ENCODE measurements at places on chromosomes 16 and 17. TPM values are rescaled to one million over a fixed set of nuclear protein-coding genes. Genes with fewer than 3 reads are reported as not detected.

Gene ACD
- 21.9 TPM for total RNA-seq

Gene ATAD5
- 1.6 TPM for total RNA-seq

Gene ZNF286A
- total RNA-seq = 19.9 TPM

Gene PLLP
- total RNA-seq = 2.6 TPM

Gene UBFD1
- 43.8 TPM for total RNA-seq

Gene ABCA6
- total RNA-seq = 31.6 TPM

Gene ANKS4B
- total RNA-seq = not detected

Gene KRT9
- not detected for total RNA-seq

DNA sequence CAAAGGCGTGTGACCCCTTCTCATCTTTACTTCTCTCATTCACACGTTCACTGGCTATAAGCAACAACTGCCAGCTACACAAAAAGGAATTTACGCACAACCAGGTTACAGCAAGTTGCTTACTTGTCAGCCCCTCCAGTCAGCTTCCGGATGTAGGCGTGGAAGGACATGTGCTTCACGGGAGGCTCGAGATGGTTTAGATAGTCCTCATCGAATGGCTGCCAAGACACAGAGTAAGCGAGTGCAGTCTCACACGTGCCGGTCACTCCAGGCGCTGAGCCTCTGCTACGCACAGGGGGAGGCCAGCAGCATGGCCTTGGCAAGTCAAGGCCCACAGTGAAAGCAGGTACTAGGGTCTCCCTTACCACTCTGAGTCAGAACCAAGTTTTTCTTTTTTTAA lies 28.3 kb downstream of the NPLOC4 start:
- no peaks in the 10 kb centered on the region for H3K36me3 ChIP-seq
- H3K4me3 ChIP-seq = no peak overlapping the region
- H3K27me3 ChIP-seq = no peaks in the 10 kb centered on the region
- no peak overlapping the region for H3K27ac ChIP-seq
- no peak for DNase-seq

DNA sequence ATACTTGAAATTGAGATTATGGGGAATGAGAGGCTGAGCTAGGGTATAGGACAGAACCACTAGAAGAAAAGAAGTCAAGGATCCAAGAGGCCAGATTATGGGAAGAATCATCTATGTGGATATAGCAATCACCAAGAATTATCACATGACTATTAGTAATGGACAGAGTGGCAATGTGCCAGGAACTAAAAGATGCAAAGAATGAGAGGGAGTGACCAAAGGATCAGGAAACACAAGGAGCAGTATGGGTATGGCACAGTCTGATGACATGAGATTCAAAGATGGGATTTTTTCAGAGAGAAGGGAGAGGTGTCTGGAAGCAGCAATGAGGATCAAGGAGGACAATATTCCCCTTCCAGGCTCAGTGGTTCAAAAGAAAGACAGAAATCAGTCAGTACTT lies 212.2 kb downstream of the AATF start:
- no peak overlapping the region for H3K4me3 ChIP-seq
- no peaks in the 10 kb centered on the region for H3K27me3 ChIP-seq
- DNase-seq = no peak
- H3K4me1 ChIP-seq = no peaks in the 10 kb centered on the region
- H3K36me3 ChIP-seq = no peaks in the 10 kb centered on the region
- H3K27ac ChIP-seq = no peak overlapping the region

- no peaks in the 10 kb centered on the region for H3K36me3 ChIP-seq
- no peaks in the 10 kb centered on the region for H3K4me1 ChIP-seq
These were observed 17.9 kb upstream of the CBX4 start for GRCh38 chr17:79857095-79857494.

GRCh38 chr17:4900231-4901107 lies 1.1 kb downstream of the C17orf107 start:
- H3K4me1 ChIP-seq = no peaks in the 10 kb centered on the region
- no peak overlapping the region for H3K27ac ChIP-seq
- no peaks in the 10 kb centered on the region for H3K36me3 ChIP-seq

- peaks cover 9% of the 10 kb centered on the region for H3K4me1 ChIP-seq
- H3K27me3 ChIP-seq = no peaks in the 10 kb centered on the region
- H3K36me3 ChIP-seq = no peaks in the 10 kb centered on the region
- DNase-seq = peak; percentile 70
- H3K27ac ChIP-seq = no peak overlapping the region
- H3K4me3 ChIP-seq = no peak overlapping the region
These were observed 36.6 kb downstream of the ANKRD11 start for GRCh38 chr16:89453501-89454321.

- peaks cover under 1% of the 10 kb centered on the region for H3K4me1 ChIP-seq
- peak; percentile 38 for DNase-seq
- H3K4me3 ChIP-seq = no peak overlapping the region
- no peaks in the 10 kb centered on the region for H3K36me3 ChIP-seq
These were observed 35.2 kb downstream of the TBX4 start for GRCh38 chr17:61487161-61487988.

DNA sequence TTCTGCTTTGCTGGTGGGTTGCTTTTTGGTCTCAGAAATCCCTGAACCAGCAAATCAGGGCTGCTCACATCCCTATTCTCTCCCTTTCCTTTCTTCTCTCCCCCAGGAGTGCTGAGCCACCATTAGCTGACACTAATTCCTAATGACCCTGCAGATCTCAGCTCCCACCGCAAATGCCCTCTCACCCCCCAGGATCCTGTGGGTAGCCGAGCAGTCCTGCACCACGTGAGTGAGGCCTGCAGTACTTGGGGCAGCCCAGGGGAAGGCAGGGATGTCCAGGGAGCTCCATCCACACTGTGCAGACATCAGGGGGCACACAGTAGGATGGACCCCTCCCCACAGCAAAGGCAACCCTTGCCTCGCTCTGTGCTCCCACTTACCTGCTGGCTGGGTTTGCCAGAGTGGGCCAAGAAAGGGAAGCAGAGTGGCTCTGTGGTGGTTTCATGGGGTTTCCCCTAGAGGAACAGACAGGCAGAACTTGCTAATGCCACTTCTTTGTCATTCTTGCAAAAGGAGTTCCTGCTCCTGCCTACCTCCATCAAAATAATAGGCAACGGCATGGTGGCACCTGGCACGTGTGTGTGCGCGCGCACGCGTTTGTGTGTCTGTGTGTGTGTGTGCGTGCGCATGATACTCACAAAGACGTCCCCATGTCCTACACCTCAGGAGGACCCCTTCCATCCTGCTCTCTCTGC lies 135.6 kb downstream of the GAS7 start:
- no peaks in the 10 kb centered on the region for H3K4me1 ChIP-seq
- DNase-seq = peak; percentile 66
- no peaks in the 10 kb centered on the region for H3K27me3 ChIP-seq
- H3K4me3 ChIP-seq = no peak overlapping the region
- no peak overlapping the region for H3K27ac ChIP-seq

DNA sequence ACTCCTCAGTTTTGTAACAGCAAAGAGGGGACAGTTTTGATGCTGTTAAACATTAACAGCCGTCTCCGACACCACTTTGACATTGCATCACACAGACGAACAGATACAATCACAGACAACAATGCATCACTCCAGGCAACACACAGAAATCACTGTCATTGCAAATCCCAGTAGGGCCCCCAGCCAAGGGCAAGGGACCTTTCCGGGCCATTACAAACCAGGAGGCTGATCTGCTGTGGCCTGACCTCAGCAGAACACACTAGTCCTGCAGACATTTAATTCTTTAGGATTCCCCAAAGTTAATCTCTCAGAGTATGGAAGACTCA lies 136.2 kb upstream of the RCVRN start:
- no peak for DNase-seq
- H3K27ac ChIP-seq = no peak overlapping the region
- H3K4me1 ChIP-seq = no peaks in the 10 kb centered on the region

DNA sequence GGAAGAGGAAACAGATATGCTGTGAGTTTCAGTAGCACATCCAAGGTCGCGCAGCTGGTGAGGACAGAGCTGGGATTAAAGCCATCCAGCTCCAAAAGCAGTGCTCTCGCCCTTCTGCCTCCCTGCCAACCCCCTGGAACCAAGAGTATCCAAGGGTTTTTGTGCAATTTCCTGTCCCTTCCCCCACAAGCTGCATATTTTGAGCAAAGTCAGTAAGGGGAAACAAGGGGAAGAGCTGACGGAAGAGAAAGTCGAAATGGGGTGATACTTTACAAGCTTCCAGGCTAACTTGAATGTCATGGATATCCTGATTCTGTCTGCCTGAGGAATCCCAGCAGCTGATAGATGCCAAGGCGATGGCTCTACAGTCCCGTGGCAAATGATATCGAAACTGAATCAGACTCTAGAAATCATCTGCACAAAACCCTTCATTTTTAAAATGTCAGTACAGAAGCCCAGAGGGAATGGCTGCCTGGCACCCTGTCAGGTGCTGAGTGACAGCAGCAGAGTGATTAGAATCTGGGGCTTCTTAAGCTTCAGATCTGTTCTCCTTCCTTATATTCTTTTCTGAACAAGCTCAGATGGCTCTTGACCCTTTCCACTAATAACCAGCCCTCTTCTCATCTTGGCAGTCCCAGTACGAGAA lies 42.9 kb upstream of the TEKT3 start:
- no peaks in the 10 kb centered on the region for H3K27me3 ChIP-seq
- H3K4me3 ChIP-seq = peak overlapping the region; percentile 69
- H3K4me1 ChIP-seq = no peaks in the 10 kb centered on the region
- no peaks in the 10 kb centered on the region for H3K36me3 ChIP-seq
- DNase-seq = peak; percentile 81

GRCh38 chr17:40474419-40475002 lies 26.9 kb downstream of the TNS4 start:
- DNase-seq = no peak
- no peaks in the 10 kb centered on the region for H3K4me1 ChIP-seq
- no peak overlapping the region for H3K27ac ChIP-seq
- no peak overlapping the region for H3K4me3 ChIP-seq

DNA sequence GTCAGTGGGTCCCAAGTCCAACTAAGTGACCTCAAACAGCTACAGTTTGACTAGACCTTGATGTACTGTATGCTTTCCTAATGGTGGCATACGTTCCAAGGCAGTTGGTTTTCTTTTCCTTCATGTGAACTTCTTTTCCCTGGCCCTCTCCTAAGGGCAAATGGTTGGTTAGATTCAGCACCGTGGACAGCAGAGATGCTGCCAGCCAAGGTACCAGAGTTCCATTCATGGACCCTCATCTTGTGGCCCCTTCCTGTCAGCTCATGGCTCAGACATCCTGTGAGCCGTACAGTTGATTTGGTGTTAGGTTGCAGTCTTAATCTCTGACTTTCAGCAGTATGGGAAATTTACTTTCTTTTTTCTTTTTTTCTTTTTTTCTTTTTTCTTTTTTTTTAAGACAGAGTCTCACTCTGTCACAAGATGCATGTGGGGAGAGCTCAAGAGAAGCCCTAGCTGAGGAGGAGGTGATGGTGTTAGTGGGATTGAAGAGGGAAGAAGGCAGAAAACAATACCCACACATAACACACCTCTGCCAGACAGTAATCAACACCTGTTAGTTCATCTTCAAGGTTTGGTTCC lies 122.4 kb downstream of the USP31 start:
- no peak for DNase-seq
- H3K27ac ChIP-seq = no peak overlapping the region
- no peaks in the 10 kb centered on the region for H3K4me1 ChIP-seq
- H3K27me3 ChIP-seq = no peaks in the 10 kb centered on the region

- DNase-seq = no peak
- H3K4me1 ChIP-seq = no peaks in the 10 kb centered on the region
- no peaks in the 10 kb centered on the region for H3K36me3 ChIP-seq
- no peak overlapping the region for H3K27ac ChIP-seq
- H3K27me3 ChIP-seq = no peaks in the 10 kb centered on the region
These were observed 15.1 kb upstream of the BBS2 start for GRCh38 chr16:56534847-56535383.

GRCh38 chr17:70098030-70098429 lies 23.0 kb downstream of the KCNJ16 start:
- H3K27me3 ChIP-seq = no peaks in the 10 kb centered on the region
- H3K36me3 ChIP-seq = no peaks in the 10 kb centered on the region
- no peak for DNase-seq
- no peak overlapping the region for H3K27ac ChIP-seq

DNA sequence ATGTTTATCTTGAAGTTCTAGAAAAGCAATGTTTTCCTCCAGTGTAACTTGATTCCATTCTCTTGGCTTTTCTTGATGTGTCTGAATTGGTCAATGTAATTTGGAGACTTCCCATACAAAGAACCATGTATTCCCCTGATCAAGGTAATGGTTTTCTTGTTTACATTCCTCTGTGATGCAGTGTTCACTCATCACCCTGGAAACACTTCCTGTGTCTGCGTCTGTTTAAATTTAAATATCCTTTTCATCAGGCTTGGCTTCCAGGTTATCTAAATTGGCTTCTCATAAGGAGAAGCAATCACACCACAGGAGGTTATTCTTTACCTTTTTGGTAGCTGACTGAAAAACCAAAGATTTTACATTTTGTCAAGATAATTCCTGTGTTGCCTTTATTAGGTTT lies 237.3 kb upstream of the WSCD1 start:
- H3K36me3 ChIP-seq = no peaks in the 10 kb centered on the region
- H3K4me3 ChIP-seq = no peak overlapping the region
- H3K27ac ChIP-seq = no peak overlapping the region

DNA sequence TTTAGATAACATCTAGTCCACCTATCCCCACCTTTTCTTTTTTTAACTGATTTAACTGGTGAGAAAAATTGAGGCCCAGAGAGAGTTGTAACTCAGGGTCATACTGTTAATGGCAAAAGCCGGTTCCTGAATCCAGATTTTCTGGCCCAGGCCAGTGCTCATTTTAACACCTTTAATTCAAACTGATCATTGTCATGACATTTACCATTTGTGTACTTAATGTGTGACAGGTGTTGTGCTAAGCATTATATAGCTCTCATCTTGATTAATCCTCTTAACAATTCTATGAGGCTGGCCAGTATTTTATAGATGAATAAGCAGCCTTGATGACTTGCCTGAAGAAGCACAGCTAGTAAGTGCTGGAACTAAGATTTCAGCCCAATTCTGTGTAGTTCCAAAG lies 14.4 kb downstream of the RHOT1 start:
- no peaks in the 10 kb centered on the region for H3K36me3 ChIP-seq
- no peaks in the 10 kb centered on the region for H3K27me3 ChIP-seq
- peaks cover 2% of the 10 kb centered on the region for H3K4me1 ChIP-seq
- no peak overlapping the region for H3K27ac ChIP-seq

GRCh38 chr16:22670551-22671041 lies 143.4 kb upstream of the HS3ST2 start:
- no peaks in the 10 kb centered on the region for H3K4me1 ChIP-seq
- no peak overlapping the region for H3K27ac ChIP-seq
- DNase-seq = no peak
- H3K27me3 ChIP-seq = no peaks in the 10 kb centered on the region
- no peak overlapping the region for H3K4me3 ChIP-seq
- H3K36me3 ChIP-seq = no peaks in the 10 kb centered on the region

Data from aorta (tissue), 5 donors.